ENCODE measurements at places on chromosomes 4 and X. TPM values are rescaled to one million over a fixed set of nuclear protein-coding genes. Genes with fewer than 3 reads are reported as not detected.

EPGN gene
- not detected for total RNA-seq

AMBN gene
- total RNA-seq, result not detected

ADH1A gene
- total RNA-seq, result not detected

EIF1AX gene
- 61.7 TPM for total RNA-seq

RBBP7 gene
- 99.8 TPM for total RNA-seq

EVC gene
- total RNA-seq, result 21.0 TPM

DOK7 gene
- total RNA-seq, result 1.9 TPM

DLG3 gene
- total RNA-seq, result 12.5 TPM

RASGEF1B gene
- total RNA-seq, result 12.1 TPM

CLGN gene
- 3.1 TPM for total RNA-seq

TENT5D gene
- not detected for total RNA-seq

MAGEA1 gene
- total RNA-seq, result not detected

GRCh38 chr4:71095141-71095540 is 101.7 kb downstream of the DCK start:
- DNase-seq, result no peak

DNA sequence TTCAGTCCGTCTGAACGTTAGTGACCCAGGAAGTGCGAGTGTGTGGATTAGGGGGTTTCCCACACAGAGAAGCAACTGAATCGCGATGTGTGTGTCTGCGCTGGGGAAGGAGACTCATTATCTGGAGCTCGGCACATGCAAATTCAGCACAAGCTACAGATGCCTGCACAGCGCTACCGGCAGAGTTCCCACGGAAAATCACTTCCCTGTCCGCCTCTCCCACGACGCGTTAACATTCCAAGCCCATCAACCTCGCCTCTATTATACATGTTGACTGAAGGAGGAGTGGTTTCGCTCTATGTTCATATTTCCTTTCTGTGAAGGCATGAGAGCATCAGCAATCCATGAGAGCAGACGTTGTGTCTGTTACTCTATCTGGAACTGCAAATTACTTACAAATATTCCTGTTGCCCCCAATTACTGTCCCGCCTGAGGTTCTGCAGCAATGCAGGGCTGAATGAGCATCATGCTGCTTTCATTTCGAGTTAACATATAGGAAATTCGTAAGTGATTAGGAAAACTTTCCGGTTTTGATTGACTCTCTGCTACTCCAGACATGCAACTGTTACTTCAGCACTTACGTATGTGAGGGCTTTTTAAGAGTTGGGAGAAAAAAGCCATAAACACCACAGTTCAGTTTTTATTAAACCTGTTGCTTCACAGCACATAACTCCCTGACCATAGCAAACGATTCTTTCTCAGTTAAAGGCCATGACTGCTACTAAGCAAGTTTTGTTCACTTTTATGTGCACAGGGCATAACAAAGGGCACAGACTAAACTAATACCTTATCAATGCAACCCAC is 15.0 kb upstream of the MTNR1A start:
- no peak for DNase-seq

DNA sequence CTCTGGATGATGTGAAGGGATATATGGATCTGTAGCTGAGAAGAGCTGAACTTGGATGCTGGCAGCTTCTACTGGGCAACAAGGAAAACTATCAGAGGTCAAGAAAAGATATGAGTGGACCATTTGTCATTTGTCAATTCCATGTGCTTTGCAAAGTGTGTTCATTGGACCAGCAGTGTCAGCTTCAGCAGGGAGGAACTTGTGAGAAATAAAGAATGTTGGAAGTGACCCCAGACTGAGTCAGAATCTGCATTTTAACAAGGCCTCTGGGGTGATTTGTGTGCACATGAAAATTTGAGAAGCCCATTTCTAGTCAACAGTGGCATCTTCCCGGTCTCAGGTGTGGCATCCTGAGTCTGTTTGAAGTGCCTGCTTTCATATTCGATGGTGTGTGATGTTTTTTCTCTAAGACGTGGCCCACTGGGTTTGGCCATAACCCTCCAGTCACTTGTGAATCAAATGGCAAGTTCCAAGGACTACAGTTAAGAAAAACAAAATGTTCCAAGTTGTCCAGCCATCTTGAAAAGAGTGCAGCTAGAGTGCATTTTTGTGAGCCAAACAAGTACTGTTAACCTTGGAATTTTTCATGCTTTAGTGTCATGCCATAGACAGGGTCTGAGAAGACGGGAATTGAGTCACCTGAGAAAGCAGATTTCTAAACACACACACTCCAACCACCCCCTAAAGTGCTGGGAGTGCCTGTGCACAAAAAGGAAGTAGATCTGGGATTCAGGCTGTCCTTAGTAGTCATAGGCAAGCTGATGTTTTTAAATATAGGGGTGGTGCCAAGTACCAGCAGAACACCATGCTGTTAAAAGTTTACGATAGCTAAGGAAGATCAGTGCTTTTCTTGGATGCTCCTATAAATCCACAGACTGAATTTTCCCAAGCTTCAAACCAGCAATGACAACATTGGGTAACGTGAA is 26.4 kb downstream of the GPM6B start:
- DNase-seq, result no peak

GRCh38 chrX:133333154-133333750 is 82.0 kb downstream of the GPC4 start:
- no peak for DNase-seq

DNA sequence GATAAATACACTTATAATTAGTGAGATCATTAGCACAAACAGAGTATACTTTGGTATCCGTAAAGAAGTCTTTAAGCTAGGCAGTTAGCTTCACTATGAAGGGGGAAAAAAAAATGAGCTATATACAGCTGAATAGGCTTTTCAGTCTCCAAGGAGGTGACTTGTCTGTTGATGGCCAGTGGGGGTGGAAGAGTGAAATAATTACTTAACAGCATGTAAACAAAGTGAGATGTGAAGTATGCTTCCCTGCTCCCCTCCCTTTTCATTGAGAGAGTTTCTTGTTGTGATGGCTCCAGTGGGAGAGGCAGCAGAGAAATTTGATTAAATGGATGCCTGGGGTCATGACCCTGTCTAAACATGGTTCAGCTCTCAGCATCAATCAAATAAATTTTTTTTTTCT is 180.9 kb downstream of the DACH2 start:
- no peak for DNase-seq

GRCh38 chr4:168648929-168649328 is 152.1 kb downstream of the PALLD start:
- DNase-seq, result no peak

- no peak for DNase-seq
These were observed 3.2 kb upstream of the POU3F4 start for GRCh38 chrX:83504721-83505479.

DNA sequence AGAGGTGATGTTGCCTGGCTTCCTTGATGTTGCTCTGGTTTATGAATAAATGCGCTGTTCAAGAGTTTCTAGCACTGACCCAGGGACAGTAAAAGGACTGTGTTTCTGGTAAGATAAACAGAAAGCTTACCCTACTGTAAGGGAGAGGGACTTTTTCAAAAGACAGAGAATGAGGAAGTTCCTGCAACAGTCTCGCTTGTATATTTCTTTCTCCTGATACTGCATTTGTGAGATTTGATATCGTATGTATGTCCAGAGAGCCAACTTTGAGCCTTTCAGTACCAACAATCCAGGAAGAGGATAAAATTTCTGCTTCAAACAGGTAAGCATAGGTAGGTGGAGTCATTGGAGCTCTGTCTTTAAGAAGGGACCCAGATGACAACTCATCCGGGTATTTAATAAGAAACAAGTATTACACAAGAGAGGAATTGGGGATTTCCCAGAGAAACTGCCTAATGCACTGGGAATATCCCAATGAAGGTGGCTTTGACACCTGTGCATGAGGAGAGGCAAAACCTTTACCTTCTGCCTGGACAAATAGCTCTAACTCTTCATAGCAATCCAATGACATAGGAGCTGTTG is 773 bp downstream of the DAPP1 start:
- no peak for DNase-seq

- DNase-seq, result no peak
These were observed 56.6 kb downstream of the ANAPC10 start for GRCh38 chr4:145041378-145041777.

DNA sequence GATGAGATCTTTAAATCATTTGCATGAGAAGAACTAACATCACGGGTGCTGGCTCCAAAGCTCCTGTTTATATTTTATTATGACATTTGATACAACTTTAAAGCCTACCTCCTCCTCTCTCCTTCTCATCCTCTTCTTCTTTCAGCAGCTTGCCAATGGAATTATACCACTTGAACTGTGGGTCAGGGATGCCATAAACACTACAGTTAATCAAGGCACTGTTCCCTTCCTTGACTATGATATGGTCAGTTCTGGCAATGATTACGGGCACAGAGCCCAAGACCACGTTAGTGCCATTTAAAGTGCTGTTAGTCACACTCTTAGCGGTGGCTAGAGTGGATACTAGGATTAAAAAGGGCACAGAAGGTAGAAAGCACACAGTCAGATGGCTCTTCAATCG is 20.7 kb downstream of the MFAP3L start:
- no peak for DNase-seq

DNA sequence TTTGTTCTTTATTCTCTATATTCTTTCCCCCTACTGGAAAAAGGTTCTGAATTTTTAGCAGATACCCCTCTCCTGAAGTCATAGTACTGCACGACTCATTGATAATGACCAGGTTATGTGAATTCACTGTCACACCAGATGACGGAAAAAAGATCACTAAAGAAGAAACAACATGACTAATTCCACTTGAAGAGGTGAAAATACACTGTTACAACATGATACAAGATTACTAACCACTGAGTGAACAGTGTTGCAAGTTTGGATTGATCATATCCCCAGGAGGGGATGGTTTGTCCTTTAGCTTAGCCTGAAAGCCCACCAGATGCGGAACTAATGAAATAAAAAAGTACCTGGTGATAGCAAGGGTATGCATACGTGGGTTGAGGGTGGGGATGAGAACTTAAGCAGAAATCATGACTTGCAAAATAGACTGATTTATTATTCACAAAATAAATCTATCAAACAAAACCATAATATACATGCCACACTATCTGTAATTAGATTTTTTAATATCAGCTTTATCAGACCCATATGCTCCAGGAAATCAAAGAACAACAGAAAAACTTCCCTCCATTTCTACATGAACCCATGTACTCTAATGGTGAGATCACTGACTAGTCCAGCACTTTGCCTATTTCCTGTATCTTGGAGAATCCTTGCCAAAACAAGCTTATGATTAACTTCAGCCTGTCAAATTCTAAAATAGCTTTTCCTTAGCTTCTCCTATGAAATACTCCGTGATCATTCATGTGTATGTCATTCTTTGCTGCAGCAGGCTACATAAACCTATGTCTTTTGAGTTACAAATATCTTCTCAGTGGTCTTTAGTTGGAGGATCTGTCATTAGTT is 257.4 kb upstream of the AGA start:
- no peak for DNase-seq

DNA sequence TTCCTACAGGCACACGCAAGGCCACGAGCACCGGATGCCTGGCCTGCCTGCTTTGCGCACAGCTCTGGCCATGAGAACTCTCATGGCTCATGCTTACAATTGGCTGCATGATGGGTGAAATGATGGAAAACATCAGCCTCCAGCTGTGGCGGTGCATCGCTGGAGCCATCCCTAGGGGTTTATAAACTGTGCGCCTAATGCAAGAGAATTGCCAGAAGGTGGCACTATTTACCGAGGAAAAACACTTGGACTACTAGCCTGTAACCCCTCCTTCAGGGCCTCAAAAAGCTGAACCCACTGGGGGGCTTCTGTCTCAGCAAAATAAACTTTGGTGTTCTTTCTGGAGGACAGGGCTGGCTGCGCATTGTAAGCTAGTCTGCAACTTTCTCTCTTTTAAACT is 51.9 kb downstream of the PHKA2 start:
- no peak for DNase-seq

GRCh38 chr4:159600061-159600460 is 497.2 kb downstream of the RAPGEF2 start:
- DNase-seq, result no peak

DNA sequence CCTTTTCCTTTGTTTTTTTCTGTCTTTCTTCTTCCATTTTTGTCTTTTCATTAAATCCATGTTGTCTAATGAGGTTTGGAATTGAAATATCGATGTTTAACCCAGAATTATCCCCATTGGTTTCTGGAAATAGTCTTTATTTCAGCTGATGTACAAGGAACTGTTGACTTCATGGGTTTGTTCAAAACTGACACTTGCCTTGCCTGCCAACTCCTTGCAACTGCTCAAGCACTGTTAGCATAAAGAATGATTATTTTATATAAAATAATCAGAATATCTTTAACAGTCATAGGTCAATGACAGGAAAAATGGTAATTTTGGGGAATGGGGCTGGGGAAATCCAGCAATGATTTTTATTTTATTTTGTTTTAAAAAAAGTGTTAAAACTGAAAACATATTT is 359.6 kb upstream of the LCORL start:
- no peak for DNase-seq

- no peak for DNase-seq
These were observed 48.7 kb upstream of the SRD5A3 start for GRCh38 chr4:55297346-55297745.

DNA sequence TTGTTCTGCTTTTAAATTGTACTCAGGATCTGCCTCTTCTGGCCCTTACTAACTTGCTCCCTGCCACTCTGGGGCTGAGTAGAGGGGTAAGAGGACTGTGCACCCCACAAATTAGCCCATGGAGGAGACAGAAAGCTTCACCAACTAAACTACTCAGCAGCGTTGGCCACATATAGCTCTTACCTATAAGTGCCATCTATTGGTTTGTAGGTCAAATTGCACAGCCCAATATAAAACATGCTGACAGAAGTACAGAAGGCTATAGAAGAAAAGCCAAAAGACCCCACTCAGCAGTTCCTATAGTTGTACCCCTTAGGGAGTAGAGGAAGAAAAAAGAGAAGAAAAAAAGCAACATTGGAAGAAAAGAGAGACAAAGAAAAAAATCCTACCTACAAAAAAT is 341.2 kb upstream of the FMR1 start:
- DNase-seq, result no peak

- DNase-seq, result no peak
These were observed 1584.3 kb downstream of the STIM2 start for GRCh38 chr4:28444886-28445496.

- no peak for DNase-seq
These were observed 4.0 kb downstream of the CENPU start for GRCh38 chr4:184729946-184730345.

DNA sequence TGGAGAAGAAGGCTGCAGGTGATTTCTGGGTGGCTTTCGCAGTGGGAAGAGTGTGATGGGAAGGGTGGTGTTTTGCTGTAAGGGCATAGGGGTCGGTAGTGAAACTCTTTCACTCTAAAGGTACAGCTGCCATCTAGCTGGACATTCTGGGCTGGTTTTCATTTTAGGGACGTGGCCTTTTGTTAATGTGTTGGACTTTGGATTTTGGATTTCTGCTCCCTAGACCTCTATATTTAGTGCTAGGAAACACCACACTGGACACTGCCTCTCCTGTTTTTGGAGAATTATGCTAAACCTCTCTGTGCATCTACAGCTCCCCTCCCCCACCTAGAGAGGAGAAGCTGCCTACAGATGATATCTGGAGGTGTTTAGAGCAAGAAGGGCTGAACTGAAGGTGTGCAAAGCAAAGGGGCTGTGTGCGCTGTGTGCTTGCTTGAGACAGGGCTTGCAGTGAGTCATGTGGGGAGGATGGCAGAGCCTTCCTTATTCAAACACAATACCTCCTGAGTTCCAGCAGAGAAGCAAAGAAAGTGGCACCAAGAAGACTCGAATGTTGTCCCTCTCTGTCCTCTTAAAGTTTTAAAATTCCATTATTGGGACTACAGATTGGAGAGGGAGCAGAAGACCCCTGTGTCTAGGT is 47.9 kb downstream of the STARD8 start:
- no peak for DNase-seq
